ENCODE measurements at places on chromosomes 16 and 17. TPM values are rescaled to one million over a fixed set of nuclear protein-coding genes. Genes with fewer than 3 reads are reported as not detected.

The PTGES3L gene
- total RNA-seq, result not detected

GRCh38 chr17:45229681-45230409 lies 8.2 kb downstream of the FMNL1 start:
- no peak for DNase-seq

The FKBP10 gene
- total RNA-seq, result 92.4 TPM

The RND2 gene
- total RNA-seq, result 1.8 TPM

GRCh38 chr16:50745940-50746339 lies 4.1 kb downstream of the CYLD start:
- DNase-seq, result no peak

DNA sequence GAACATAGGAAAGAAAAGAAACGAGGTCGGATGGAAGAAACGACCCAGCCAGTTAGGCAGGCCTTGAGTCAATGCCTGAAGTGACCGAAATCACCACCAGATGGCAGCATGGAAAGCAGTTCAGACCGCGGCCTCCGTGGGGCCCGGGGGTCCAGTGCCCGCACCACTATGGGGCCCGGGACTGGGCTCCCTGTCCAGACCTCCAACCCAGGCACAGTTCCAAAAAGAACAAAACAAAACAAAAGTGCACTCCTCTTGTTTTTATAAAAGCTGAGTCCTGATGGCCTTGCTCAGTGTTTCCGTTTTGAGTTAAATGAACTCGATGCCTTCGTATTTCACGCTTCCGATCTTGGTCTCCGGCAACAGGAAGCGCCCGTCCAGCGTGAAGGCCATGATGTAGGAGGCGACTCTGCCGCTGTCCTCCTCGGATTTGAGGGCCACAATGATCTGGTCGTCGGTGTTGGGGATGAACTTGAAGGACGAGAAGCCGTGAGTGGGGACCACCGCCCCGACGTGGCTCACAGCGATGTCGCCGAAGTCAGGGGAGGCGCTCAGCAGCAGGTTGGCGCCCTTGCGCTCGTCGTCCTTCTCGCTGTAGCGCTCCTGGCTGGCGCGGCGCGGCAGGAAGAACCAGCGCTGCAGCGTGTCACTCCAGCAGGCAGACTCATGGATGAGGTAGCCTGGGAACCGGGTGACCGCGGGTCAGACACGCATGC lies 13.7 kb upstream of the LGALS3BP start:
- peak; percentile 59 for DNase-seq

GRCh38 chr17:6721744-6722143 lies 8.6 kb upstream of the SLC13A5 start:
- DNase-seq, result no peak

The TBC1D3D gene
- not detected for total RNA-seq

DNA sequence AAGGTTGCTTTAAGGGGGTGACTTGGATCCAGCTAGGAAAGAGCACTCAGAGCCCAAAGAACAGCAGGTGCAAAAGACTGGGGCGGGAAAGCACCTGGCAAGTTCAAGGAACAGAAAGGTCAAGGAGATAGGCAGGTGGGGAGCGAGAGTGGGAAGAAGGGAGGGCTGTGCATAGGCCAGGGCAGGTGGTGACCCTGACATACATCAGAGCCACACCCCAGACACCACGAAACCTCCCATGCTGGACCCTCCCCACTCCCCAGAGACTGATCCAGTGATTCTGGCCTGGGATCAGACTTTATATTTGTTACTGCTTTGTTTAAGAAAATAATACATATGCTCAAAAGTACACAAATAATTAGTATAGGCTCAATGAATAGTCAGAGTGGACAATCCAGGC lies 48.5 kb upstream of the RBFOX3 start:
- DNase-seq, result no peak

The KRT17 gene
- total RNA-seq, result not detected

GRCh38 chr17:58541249-58541648 lies 26.8 kb upstream of the MTMR4 start:
- DNase-seq, result no peak

The CFAP119 gene
- 9.6 TPM for total RNA-seq

DNA sequence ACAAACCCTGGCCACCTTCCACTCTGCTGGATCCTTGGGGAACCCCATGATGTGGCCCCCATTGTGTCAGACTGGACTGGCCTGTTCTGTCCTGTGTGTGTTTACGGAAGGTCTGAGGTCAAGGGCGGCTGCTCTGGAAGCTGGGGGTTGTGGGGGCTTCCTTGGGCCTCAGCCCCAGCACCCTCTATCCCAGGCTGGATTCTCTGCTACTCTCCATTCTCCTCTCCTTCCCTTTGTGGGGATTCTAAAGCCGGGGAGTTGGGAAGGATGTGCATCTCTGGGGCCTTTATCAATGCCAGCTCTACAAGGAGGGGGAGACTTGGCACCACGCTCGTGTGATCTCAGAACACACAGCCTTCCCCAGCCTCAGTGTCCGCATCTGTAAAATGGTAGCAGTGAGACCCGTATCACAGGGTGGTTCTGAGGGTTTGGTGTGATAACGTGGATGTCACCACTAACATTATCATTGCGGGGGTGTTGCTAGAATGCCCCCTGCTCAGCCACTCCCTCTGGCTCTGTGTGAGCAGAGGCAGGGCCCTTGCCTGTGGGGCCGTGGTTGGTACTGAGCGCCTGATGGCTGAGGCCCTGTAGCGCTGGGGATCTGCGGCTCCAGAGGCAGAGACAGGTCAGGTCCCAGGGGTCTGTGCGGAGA lies 18.1 kb downstream of the ADGRG1 start:
- no peak for DNase-seq

- peak; percentile 1 for DNase-seq
These were observed 186.2 kb downstream of the IRF8 start for GRCh38 chr16:86085161-86085611.

DNA sequence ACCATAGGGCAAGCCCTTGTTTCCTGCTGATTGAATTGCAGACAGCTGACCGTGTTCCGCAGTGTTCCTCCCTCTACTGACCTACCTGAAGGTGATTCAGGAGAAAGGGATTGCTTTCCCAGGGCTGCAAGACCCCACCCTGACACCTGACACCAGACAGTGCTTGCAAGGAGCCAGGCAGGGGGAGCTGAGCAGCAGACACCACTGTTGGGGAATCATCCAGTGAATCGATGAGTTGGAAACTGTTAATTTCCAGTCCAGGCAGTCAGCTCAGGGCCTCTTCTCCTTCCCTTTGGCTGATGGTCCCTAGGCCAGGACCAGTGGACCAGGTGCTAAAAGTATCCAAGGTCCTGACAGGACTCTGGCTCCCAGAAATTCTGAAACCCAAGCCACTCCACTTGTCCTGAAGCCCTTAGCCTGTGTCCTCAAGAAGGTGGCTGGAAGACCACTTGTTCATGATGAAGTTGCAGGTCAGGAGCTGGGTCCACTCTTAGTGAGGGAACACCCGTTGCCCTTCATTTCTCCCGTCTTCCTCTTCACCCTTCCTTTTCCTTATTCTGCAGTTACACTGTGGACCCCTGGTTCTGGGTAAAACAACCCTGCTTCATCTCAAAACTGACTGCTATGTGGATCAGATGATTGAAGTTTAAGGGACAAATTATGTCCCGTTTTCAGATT lies 9.5 kb upstream of the UNK start:
- DNase-seq, result no peak
